ENCODE measurements at places on chromosomes 1 and 21.

GRCh38 chr1:45828841-45829240 is 25.4 kb downstream of the MAST2 start:
- DNase-seq: no peak

GRCh38 chr1:39692152-39693074 is 1.2 kb upstream of the HPCAL4 start:
- DNase-seq: peak; percentile 52

DNA sequence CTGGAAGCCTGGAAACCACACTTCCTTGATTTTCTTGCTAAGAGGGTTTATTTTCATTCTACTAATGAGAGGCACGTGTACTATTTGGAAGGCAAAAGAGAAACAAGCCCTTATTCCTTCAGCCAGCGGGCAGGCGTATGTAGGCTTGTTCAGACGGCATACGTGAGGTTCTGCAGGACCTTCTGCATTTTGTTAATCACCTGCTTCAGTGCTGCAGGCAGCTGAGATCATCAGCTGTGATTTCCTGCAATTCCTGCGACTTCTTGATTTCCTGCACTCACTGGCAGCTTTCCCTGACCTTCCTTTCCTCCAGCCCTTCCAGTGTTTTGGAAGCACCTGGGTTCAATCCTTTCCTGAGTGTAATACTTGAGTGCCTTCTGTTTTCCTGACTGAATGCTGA is 43.4 kb downstream of the TSNAX start:
- no peak for DNase-seq

- DNase-seq: no peak
Measured at GRCh38 chr1:233487408-233487807, 126.5 kb upstream of the KCNK1 start.

GRCh38 chr1:55352080-55352810 is 137.1 kb upstream of the USP24 start:
- no peak for DNase-seq

DNA sequence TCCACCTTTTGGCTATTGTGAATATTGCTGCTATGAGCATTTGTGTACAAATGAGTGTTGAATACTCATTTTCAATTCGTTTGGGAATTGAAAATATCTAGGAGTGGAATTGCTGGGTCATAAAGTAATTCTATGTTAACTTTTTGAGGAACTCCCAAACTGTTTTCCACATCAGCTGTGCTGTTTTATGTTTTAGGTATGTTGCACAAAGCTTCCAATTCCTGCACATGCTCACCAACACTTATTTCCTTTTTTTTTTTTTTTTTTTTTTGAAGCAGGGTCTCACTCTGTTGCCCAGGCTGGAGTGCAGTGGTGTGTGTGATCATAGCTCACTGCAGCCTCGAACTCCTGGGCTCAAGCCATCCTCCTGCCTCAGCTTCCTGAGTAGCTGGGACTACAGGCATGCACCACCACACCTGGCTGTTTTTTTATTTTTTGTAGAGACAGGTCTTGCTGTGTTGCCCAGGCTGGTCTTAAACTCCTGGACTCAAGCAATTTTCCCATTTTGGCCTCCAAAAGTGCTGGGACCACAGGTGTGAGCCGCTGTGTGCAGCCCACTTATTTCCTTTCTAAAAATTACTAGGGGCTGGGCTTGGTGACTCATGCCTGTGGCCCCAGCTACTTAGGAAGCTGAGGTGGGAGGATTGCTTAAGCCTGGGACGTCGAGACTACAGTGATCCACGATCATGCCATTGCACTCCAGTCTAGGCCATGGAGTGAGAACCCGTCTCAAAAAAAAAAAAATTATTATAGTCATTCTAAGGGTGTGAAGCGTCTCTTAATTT is 33.4 kb downstream of the TMCC2 start:
- no peak for DNase-seq

GRCh38 chr1:160099716-160100375 is 1.4 kb upstream of the IGSF8 start:
- DNase-seq: no peak

DNA sequence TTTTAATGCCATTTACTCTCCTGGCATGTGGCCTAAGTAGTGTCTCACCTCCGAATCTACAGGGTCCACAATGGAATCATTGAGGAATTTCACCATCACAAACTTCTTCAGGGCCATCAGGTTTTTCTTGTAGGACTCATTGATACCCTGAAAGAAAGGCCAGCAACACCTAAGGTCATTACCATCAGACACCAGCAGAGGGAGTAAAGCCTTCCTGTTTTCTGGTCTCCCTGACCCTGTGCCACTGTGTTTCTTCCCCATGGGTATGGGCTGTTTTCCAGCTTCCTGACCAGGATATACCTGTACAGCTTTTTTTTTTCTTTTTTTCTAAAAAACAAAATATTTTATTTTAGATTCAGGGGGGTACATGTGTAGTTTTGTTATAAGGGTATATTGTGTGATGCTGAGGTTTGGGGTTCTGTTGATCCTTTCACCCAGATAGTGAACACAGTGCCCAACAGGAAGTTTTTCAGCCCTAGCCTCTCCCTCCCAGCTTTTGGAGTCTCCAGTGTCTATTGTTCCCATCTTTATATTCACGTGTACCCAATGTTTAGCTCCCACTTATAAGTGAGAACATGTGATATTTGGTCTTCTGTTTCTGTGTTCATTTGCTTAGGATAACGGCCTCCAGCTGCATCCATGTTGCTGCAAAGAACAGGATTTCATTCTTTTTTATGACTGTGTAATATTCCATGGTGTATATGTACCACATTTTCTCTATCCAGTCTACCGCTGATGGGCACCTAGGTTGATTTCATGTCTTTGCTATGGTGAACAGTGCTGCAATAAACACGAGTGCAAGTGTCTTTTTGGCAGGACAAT is 18.3 kb downstream of the PPT1 start:
- peak; percentile 44 for DNase-seq
